ENCODE measurements at places on chromosomes 1 and 21. TPM values are rescaled to one million over a fixed set of nuclear protein-coding genes. Genes with fewer than 3 reads are reported as not detected.

The SLC27A3 gene
- total RNA-seq, result 54.0 TPM

The FLG2 gene
- total RNA-seq, result not detected

DNA sequence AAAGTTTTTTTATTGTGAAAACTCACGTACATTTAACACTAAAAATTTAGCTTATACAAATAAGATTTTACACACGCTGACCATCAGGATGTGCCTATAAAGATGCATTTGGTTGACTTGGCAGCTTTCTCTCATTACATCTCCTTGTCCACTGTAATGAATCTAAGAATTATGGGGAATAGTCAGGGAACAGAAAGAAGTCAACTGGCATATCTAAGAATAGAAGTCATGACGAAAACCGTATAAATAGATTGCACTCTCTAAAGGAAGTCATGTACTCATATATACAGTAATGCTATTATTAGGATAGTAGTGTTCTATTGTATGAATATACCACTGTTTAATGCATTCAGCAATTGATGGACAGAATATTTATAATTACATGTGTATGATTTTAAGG, 575.8 kb upstream of the B3GALT2 start:
- no peak overlapping the region for H3K4me3 ChIP-seq
- no peaks in the 10 kb centered on the region for H3K36me3 ChIP-seq
- no peaks in the 10 kb centered on the region for H3K27me3 ChIP-seq

- H3K4me3 ChIP-seq, result no peak overlapping the region
- no peaks in the 10 kb centered on the region for H3K4me1 ChIP-seq
- no peak overlapping the region for H3K27ac ChIP-seq
- no peaks in the 10 kb centered on the region for H3K27me3 ChIP-seq
- no peaks in the 10 kb centered on the region for H3K36me3 ChIP-seq
These were observed 185.2 kb downstream of the C1orf94 start for GRCh38 chr1:34361781-34362357.

Measured in kidney (tissue), 22 donors.